ENCODE measurements at places on chromosomes 12 and 14.

DNA sequence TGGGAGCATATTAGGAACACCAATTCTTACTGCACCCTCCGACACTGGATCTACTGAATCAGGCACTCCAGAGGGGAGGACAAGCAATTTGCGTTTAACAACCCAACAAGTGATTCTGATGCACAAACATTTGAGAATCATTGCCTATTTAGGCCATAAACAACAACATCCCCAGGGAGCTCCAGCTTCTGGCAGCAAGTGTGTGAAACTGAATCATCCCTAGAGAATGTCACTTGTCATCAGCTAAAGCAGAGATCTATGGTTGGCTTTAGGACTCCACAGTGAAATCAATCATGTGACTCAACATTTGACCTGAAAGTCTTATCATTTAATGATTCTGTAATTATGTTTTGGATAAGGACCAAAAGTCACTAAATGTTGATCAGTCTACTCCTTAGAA lies 505.0 kb upstream of the FLRT2 start:
- H3K4me3 ChIP-seq, result no peak overlapping the region
- no peak for DNase-seq
- no peak overlapping the region for H3K27ac ChIP-seq
- no peaks in the 10 kb centered on the region for H3K4me1 ChIP-seq
- H3K27me3 ChIP-seq, result no peaks in the 10 kb centered on the region

DNA sequence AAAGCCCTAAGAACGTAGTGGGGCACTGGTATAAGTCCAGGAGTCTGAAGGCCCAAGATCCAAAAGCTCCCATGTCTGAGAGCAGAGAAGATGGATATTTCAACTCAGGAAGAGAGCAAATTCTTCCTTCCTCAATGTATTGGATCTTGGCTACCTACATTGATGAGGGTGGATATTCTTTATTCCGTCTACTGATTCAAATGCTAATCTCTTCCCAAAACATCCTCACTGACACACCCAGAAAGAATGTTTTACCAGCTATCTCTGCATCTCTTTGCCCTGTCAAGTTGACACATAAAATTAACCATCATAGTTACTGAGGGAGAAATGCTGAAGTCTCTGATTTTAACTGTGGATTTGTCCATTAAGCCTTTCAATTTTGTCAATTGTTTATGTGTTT lies 16.6 kb upstream of the ADGRD1 start:
- H3K27me3 ChIP-seq, result peaks cover 24% of the 10 kb centered on the region
- no peaks in the 10 kb centered on the region for H3K36me3 ChIP-seq
- no peak overlapping the region for H3K27ac ChIP-seq
- no peak for DNase-seq

- H3K27me3 ChIP-seq, result no peaks in the 10 kb centered on the region
- no peaks in the 10 kb centered on the region for H3K4me1 ChIP-seq
- no peak overlapping the region for H3K4me3 ChIP-seq
- no peak overlapping the region for H3K27ac ChIP-seq
- no peak for DNase-seq
These were observed 146.3 kb upstream of the ATF7IP start for GRCh38 chr12:14219156-14219555.

- no peaks in the 10 kb centered on the region for H3K27me3 ChIP-seq
- H3K36me3 ChIP-seq, result no peaks in the 10 kb centered on the region
- H3K4me1 ChIP-seq, result peaks cover 21% of the 10 kb centered on the region
- no peak overlapping the region for H3K4me3 ChIP-seq
- no peak for DNase-seq
These were observed 157.4 kb upstream of the ARID2 start for GRCh38 chr12:45572114-45572513.

DNA sequence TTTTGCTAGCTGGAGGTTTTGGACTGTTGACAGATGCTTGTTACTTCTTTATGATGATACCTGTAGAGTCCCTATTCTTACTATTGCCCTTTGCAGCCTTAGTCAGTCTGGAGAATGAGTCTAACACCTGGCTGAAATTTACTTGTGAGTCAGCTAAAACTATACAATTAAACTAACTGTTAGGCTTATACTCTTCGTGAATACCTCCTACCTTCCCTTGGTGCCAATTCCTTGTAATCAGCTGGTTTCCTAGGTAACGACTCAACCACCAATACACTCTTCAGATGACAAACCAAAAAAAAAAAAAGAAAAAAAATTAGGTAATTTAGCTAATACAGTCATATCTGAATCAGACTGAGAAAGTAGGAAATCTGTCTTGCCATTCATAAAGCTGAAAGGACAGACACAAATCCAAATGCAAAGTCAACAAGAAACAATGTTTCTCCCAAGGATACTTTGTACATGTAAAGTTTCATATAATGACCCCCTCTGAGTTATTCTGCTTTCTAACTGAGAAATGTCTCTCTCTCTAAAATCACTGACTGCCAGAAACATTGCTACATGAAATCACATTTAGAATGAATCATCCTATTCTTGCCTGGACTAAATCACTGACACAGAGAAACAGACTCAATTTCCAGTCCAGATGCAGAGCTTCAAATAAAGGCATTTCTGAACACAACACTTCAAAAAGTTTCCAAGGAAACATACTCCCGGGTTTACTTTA lies 56.5 kb upstream of the CDKL1 start:
- H3K27me3 ChIP-seq, result no peaks in the 10 kb centered on the region
- no peak for DNase-seq
- no peak overlapping the region for H3K27ac ChIP-seq
- peaks cover 60% of the 10 kb centered on the region for H3K36me3 ChIP-seq
- peaks cover 2% of the 10 kb centered on the region for H3K4me1 ChIP-seq
- H3K4me3 ChIP-seq, result no peak overlapping the region

DNA sequence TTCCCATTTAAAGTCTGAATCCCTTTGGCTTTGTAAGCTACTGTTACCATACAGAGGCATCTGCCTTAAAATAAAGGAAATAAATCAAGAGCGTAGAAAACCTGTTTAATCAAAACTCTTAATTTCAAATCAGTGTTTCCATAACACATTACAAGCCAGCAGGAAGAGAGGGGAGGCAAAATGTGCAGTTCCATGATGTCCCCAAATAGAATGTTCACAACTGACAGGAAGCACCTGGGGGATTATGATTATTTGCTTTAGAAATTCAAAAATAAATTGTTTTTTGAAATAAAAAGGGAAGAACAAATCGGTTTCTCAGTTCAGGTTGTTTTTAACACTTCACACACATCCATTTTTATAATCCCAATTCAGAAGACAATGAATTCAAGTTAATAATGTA lies 21.4 kb downstream of the SOCS2 start:
- H3K27me3 ChIP-seq, result peaks cover 77% of the 10 kb centered on the region
- no peaks in the 10 kb centered on the region for H3K36me3 ChIP-seq
- H3K4me3 ChIP-seq, result no peak overlapping the region
- no peak overlapping the region for H3K27ac ChIP-seq

DNA sequence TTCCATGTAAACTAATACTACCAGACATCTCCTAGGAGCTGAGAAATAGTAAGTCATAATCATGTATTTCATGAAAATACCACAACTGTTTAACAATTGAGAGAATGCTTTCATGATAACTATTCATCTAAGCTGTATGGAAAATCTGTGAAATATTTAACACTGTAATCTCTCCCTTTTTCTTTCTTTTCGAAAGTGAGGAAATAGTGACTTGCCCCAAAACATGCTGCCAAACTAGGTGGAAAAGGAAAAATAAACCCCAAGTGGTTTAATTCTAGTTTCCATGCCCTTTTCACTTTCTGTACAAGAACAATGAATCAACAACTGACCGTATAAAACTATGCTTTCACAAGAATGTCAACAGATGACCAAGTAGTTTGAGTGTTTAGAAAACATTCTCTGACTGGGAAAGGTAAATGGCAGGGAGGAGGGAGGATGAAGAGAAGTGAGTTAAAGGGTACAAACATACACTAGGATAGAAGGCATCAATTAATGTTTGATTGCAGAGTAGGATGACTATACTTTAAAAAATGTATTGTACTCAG lies 147.5 kb upstream of the AVPR1A start:
- no peaks in the 10 kb centered on the region for H3K36me3 ChIP-seq
- no peaks in the 10 kb centered on the region for H3K27me3 ChIP-seq
- DNase-seq, result no peak
- H3K4me3 ChIP-seq, result no peak overlapping the region
- H3K4me1 ChIP-seq, result no peaks in the 10 kb centered on the region

GRCh38 chr12:59452746-59453145 lies 143.1 kb upstream of the SLC16A7 start:
- no peak for DNase-seq
- no peaks in the 10 kb centered on the region for H3K27me3 ChIP-seq
- H3K4me3 ChIP-seq, result no peak overlapping the region
- H3K4me1 ChIP-seq, result no peaks in the 10 kb centered on the region
